NCI-H1105 treated with DMSO at 0.1 percent for 48 hours (cell line): ENCODE measurements at places on chromosomes 3 and 15.

DNA sequence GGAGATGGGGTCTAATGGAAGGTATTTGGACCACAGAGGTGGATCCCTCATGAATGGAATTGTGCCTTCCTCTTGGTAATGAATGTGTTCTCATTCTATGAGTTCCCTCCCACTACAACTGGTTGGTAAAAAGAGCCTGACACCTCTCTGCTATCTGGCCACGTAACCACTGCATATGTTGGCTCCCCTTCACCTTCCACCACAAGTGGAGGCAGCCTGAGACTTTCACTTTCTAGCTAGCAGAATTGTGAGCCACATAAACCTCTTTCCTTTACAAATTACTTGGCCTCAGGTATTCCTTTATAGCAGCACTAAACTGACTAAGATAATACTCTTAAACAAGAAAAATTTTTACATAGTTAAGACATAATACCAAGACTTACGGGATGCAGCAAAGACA is 155.3 kb downstream of the NR1I2 start:
- DNase-seq: no peak

DNA sequence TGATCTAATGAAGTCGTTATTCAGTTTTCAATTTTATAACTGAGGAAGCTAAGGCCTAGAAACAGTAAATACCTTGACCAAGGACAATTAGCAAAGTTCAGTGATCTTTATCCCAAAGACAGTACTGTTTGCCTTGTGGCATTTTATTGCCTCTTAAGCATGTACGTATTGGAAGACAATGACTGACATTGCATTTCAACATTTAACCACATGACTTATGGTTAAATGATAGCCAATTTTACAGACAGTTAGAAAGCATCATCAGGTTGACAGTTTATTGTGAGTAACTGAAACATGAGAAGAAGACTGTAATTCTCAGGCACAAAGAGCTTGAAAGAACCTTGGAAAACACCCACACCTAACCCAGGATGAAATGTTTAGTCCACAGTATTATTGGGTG is 390.8 kb upstream of the ZNF385D start:
- no peak for DNase-seq

DNA sequence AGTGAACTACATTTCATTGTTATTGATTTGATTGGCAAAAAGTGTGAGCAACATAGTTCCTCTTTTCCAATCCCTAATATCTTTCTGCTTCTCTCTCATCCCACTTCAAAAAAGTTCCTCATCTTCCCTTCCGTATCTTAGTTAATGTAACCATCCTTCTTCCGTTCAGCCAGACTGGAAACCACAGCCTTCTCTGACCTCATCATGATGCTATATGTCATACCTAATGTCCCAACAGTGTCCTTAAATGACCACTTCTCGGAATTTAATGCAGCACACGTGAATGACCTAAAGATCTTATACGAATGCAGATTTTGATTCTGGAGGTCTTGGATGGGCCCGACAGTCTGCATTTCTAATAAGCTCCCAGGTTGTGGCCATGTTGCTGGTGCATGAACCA is 320.3 kb upstream of the SATB1 start:
- no peak for DNase-seq

DNA sequence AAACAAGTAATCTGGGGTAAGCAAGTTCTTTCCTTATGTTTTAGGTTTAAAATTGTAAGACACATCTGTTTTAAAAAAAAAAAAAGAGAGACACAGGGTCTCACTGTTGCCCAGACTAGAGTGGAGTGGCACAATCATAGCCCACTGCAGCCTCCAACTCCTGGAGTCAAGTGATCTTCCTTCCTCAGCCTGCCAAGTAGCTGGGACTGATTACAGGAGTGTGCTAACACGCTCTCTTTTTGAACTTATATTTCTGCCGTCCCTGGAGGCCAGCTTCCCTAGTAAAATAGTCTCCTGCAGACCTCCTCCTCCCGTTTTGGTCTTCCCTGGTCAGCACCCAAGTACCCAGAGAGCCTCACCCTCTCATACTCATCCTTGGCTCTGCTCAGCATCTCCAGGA is 35.5 kb downstream of the DCP1A start:
- DNase-seq: no peak

GRCh38 chr15:33209575-33210481 is 15.3 kb upstream of the FMN1 start:
- DNase-seq: no peak

GRCh38 chr3:106204160-106204868 is 335.5 kb upstream of the CBLB start:
- no peak for DNase-seq

DNA sequence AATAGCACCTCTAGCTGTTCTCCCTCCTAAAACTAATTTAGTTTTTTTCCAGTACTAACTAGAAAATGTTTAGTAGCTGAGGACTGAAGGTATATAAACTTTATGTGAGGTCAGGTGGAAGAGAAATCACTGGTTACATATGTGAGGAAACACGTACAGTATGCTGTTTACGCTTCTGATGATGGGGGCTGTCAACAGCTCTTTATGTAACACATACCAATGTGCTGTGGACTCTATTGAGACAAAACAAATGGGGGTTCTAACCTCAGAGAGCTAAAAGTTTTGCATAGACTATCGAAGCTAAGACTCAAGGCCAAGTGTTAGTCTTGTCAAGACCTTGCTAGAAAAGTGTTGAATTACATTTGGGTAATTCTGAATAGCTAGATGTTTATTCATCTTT is 107.5 kb downstream of the SYNPR start:
- DNase-seq: no peak

DNA sequence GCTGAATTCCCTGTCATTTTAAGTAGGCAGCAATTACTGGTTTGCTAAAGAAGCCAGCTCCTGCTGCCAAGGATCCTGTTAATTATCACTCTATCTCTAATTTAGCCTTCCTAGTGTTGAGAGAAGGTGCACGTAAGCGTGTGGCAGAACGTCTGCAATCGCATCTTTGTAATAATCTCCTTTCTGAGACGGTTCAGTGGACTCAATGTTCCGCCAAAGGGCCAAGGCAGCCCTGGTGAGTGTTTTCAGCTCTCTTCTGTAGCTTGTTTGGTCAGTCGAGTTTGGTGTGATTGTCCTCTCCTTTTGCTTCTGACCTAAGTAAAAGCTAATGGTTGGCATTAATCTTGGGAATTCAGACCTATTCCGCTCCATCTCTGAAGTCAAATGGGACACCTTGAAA is 24.2 kb downstream of the MITF start:
- DNase-seq: no peak

GRCh38 chr3:30232142-30232541 is 374.3 kb upstream of the TGFBR2 start:
- DNase-seq: no peak
